GM12864 (cell line): ENCODE measurements at places on chromosomes 16 and 17.

GRCh38 chr16:83771306-83771942 lies 36.4 kb upstream of the HSBP1 start:
- no peak for DNase-seq

DNA sequence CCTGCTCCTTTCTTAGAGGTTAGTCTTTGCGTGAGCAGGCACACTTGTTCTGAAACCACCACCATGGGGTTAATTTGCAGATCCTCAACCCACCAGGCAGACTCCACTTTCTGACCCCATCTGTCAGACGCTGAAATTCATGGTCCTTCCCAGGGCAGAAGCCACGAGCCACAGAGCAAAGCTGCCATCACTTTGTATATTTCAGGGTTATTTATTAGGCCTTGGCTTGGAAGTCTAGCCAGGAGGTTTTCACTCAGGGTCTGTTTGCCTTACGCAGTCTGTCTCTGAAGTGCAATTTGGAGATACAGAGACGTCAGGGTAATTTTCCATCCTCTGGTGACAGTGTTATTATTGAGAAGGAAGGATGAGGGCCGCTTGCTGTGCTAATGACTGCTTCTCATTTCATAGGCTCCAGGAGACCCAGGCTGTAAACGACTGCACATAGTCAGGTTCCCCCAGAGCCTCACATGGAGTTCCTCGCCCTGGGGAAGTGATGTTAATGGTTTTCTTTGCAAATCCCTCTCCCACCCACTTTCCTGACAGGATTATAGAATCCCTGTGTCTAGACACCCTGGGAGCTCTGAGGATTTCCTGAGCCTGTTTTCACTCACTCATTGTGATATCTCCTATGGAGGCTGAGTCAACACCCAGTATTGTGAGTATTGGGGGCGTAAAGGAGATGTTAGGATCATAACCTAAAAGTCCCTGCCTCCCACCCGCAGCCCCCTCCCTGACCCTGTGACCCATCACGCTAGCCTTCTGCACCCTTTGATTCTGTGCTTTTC lies 269.0 kb downstream of the ABCC12 start:
- DNase-seq, result no peak

GRCh38 chr17:82931699-82932517 lies 92.1 kb upstream of the ZNF750 start:
- no peak for DNase-seq

- no peak for DNase-seq
These were observed 20.8 kb downstream of the GNA13 start for GRCh38 chr17:65035704-65036103.

DNA sequence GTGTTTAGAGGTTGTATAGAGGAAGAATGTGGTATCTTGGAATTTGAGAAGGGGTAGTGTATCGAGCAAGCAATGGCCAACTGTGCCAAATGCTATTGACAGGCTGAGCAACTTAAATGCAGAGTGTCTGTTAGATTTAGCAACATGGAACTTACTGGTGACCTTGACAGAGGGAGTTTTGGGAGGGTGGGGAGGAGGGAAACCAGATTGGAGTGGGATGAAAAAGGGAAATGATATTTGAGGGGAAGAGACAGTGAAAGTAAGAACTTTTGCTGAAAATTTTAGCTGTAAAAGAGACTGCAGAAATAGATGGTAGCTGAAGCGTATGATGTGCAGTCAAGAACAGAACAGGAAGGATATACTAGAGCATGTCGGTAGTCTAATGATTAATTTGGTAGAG lies 1.1 kb downstream of the LRRC36 start:
- DNase-seq, result no peak

DNA sequence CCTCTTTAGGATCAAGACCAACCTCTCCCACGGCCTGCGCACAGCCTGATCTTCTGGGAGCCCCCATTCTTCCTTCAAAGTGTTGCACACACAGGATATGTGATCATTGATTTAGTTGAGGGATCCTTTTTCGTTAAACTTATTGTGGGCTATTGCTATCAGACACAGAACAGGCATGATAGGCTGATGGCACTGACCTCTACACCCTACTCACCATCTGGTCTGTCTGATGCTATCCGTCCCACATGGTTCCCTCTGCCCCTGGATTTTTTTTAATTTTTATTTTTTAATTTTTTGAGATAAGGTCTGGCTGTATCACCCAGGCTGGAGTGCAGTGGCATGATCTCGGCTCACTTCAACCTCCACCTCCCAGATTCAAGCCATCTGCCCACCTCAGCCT lies 19.2 kb upstream of the LITAF start:
- DNase-seq, result no peak

DNA sequence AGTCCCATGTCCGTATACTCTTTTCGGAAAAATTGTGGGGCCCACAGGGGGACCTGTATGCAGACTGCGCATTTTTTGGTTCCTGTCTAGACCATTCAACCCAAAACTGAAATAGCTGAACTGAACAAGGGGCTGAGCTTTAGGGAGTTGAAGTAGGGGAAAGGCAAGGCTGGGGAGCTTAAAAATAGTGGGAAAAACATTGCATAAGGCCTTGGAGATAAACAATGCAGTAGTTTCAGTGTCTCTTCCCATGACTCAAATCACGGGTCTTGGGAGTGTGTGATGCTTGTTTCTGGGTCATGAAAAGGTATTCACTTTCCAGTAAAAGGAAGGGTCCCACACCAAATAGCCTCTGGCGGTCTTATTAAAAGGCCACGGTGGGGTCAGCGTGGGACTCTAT lies 402.8 kb upstream of the SALL1 start:
- no peak for DNase-seq

DNA sequence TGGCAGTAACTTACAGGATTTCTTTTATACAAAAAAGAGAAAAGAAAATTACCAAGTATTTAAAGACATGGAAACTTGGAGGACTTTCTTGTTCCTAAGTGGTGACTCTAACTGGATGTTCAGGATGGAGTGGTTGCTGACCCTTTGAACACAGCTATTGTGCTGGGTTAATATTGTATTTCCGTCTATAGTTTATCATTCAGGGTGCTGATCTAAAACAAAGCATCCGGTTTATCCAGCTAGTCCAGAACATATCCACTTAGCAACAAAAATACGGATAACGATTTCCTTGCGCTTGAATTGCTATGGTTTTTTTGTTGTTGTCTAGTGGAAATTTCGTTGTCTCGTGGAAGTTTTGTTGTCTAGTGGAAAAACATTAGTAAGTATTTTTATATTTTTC lies 38.2 kb downstream of the SNTB2 start:
- no peak for DNase-seq

DNA sequence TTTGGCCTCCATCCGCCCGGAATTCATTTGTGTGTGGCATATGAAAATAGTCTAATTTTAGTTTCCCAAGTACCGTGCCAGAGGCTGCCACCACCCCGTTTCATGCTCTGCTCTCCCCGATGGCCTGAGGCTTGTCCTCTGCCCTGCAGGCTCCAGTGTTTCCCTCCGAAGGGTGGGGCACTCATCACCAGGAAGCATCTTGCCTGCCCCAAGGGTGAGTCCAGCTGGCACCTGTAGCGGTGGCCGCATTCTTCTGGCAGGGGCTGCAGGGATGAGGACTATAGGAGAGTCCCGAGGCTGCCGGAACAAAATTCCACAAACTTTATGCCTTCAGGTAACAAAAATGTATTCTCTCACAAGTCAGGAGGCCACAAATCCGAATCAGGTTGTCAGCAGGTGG lies 23.1 kb upstream of the CMIP start:
- no peak for DNase-seq

DNA sequence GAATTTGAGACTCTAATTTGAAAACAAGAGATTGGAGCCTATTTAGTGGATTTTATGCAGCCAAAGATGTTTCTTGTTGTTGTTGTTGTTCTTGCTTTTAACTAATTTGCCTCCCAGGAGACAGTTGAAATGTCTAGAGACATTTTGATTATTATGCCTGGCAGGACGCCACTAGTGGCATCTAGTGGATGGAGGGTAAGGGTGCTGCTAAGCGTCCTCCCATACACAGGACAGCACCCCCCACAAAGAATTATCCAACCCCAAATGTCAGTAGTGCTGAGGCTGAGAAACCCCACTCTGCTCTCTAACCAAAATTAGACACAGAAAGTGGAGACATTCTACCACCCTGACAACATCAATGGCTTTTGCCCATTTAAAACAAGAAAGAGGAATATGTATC lies 15.4 kb upstream of the HSBP1 start:
- no peak for DNase-seq

DNA sequence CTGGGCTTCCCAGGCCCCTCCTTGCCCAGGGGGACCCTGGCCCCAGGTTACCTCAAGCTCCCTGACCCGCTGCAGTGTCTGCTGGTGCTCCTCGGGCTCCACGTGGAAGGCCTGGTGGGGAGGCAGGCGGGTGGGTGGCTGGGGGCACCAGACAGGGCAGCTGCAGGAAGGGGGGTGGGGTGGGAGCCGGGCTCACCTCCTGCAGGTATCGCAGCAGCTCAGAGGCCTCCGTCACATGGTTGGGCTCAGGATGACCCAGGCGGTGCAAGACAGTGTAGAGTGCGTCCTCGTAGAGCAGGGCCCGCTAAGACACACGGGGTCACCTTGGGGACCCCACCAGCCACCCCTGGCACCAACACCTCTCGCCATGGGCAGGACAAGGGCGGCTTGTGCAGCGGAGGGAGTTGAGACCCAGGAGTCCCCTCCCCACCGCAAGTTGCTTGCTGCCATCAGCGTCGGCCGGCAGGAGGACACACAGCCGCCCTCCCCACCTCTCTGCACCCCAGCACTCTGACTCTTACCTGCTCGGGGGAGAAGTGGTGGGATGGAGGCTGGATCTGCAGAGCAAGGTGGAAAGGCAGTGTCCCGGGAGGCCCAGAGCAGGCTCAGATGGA lies 1.1 kb downstream of the UNC13D start:
- DNase-seq, result no peak

GRCh38 chr16:84141143-84141670 lies 3.8 kb downstream of the HSDL1 start:
- DNase-seq, result no peak

DNA sequence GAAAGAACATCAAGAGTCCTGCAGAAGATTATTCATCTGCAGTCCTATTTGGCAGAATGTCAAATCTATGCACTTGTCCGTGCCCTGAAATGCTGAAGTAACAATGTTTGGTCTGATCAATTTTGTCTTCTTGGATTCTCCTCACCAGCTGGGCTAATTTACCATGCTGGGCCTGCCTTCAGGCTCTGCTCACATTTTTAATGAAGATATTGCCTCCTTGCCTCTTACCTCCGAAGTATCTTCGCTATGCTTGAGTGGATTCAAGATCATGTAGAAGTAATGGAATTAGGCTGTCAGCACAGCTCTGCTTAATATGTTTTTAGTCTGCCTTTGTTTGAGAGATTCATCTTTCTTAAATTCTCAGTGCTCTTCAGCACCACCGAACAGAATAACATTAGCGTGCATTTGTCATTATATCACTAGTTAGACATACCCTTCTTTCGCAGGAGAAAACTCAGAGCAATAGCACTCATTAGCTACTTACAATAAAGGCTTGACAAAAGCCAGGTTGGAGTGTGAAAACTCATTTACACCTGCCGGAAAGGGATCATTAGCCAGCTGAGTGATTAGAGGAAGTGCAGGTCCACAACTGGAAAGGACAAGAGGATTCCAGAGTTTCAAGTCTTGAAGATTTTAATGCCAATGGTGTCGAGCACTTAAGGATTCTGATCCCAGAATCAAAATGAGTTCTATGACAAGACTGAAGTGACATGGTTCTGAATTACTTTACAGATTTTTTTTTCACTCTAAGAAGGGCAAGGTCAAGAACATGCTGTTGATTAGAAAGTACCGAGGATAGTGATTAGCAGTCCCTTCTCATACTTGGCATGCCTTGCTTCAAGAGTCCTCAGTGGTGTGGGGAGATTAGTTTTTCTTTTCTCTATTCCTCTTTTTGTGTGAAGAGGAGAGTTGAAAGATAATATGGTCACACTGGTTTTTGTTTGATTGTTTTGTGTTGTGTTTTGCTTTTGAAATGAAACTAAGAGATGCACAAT lies 405.6 kb upstream of the TOM1L1 start:
- DNase-seq, result no peak

DNA sequence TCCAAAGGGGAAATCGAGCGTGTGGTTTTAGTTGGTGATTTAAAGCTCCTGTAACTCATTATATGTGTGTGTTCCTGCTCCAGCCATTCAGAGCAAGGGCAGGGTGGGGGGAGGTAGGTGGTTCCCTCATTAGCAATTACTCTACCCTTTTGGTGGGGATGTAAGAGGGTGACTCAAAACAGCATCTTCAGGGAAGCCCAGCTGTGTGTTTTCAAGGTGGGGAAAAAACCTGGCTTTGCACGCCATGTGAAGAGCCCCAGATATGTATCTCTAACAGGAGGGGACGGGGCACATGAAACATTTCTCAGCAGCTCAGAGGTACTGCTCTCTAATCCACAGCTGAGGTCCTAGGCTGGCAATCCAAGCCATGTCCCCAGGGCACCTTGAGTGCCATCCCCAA lies 241.3 kb upstream of the ZFHX3 start:
- DNase-seq, result peak; percentile 69

DNA sequence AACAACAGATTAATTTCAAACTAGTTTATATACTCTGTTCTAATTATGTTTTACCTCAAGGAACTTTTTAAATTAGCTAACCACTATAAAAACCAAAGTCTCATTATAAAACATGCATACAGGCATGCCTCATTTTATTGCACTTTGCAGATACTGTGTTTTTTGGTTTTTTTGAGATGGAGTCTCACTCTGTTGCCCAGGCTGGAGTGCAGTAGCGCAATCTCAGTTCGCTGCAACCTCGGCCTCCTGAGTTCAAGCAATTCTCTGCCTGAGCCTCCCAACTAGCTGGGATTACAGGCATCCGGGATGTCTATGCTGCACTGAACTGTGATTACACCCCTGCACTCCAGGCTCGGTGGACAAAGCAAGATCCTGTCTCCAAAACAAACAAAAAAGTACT lies 8.8 kb upstream of the JPT1 start:
- no peak for DNase-seq

DNA sequence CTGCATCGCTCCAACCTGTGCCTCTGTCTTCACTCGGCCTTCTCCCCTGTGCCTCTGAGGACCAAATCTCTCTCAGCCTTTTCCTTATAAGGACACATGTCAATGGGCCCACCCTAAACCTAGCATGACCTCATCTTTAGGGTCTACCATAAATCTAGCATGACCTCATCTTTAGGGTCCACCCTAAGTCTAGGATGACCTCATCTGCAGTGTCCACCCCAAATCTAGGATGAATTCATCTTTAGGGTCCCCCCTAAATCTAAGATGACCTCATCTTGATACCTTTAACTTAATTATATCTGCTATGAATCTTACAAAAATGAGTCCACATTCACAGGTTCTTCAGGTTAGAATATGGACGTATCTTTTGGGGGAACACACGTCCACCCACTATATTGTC lies 131.1 kb upstream of the RPL38 start:
- no peak for DNase-seq

DNA sequence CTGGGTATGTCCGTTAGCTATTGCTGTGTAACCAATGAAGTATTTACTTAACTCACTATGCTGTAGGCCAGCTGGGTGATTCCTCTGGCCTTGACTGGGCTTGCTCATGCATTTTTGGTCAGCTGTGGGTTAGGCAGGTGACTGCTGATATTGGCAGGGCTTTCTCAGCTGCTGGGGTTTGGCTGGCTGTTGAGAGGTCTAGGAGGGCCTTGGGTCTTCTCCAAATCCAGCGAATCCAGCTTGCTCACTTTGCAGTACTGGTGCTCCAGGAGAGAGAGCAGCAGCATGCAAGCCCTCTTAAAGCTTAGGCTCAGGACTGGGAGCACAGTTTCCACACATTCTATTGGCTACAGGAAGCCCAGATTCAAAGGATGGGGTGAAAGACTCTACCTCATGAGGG lies 270.1 kb downstream of the PHKB start:
- no peak for DNase-seq

- DNase-seq, result peak; percentile 25
These were observed 3.4 kb downstream of the STH start for GRCh38 chr17:46002311-46002972.

GRCh38 chr16:19113577-19114358 lies at the start of gene ITPRIPL2:
TSS of gene ITPRIPL2 (plus strand) at chr16:19113964. CDS start at chr16:19114462, 498 bp downstream.
- no peak for DNase-seq

GRCh38 chr16:81337097-81337496 lies 22.3 kb downstream of the GAN start:
- no peak for DNase-seq
